ENCODE measurements at places on chromosomes 7 and 10. TPM values are rescaled to one million over a fixed set of nuclear protein-coding genes. Genes with fewer than 3 reads are reported as not detected.

The C10orf67 gene
- 1.7 TPM for polyA plus RNA-seq

The OR6V1 gene
- polyA plus RNA-seq, result not detected

The CNTNAP2 gene
- polyA plus RNA-seq, result 22.5 TPM

The ZP3 gene
- 13.4 TPM for polyA plus RNA-seq

The LIPJ gene
- 0.11 TPM for polyA plus RNA-seq

The BICC1 gene
- 69.6 TPM for polyA plus RNA-seq

The EBF3 gene
- 1.1 TPM for polyA plus RNA-seq

The TRPV5 gene
- polyA plus RNA-seq, result 0.90 TPM

The ECHDC3 gene
- polyA plus RNA-seq, result 9.4 TPM

The C10orf53 gene
- polyA plus RNA-seq, result not detected

The CCDC3 gene
- polyA plus RNA-seq, result 14.9 TPM

All from right renal pelvis (tissue), 4 donors.